ENCODE measurements at places on chromosomes 1 and 21.

GRCh38 chr1:20730690-20731056 is 1.8 kb downstream of the SH2D5 start:
- DNase-seq, result no peak

DNA sequence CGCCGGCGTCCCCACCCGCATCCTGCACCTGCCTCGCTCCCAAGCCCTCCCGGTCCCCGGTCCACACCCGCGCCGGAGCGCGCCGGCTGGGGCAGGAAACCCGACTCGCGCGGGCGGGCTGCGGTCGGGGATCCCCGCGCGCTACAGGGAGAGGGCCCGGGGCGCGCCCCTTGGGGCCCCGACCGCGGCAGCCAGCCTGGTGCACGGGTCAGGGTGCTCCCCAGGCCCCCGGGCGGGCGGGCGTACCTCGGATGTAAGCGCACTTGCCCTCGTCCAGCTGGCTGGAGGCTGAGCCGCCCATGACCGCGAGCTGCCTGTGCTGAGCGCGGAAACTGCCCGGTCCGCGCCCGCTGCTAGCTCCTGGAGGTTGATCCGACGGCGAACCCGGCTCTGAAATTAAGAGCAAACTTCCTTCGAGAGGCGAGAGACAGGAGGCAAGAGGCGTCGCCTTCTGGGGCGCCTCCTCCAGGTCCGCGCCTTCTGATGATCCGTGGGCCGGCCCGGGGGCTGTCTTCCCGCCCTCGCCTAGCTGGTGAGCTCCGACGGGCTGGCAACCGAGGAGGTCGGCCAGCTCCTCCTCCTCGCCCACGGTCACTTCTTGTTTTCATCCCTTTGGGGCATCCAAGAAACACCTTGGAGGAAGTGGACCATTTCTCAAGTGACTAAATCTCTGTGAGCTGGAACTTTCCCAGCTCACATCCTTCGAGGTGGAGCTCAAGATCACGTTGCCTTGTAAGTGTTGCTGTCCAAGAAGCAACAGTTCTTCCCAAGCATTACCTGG is at the start of gene NIBAN1:
Gene NIBAN1 (minus strand): TSS at position 453 of the 781 bp plus-strand sequence. CDS start 152 bp downstream, at position 301.
- no peak for DNase-seq

DNA sequence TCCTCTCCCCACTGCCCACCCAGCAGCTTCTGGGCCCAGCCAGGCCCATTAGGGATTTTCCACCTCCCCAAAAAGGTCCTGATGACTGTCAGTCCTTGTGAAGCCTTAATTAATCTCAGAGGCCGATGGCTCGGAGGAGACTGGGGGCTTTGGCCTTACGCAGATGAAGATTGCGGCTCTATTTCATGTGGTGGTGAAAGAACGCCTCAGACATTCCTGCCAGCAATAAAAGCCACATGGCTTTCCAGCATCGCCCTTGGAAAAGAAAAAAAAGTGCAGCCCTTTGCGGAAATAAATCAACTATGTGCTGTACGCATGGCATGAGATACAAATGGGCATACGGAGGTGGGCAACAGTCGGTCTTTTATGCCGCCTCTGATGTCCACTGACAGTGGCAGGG is 6.6 kb upstream of the RUNX3 start:
- no peak for DNase-seq

GRCh38 chr1:245805532-245805931 is 650.7 kb downstream of the KIF26B start:
- no peak for DNase-seq

DNA sequence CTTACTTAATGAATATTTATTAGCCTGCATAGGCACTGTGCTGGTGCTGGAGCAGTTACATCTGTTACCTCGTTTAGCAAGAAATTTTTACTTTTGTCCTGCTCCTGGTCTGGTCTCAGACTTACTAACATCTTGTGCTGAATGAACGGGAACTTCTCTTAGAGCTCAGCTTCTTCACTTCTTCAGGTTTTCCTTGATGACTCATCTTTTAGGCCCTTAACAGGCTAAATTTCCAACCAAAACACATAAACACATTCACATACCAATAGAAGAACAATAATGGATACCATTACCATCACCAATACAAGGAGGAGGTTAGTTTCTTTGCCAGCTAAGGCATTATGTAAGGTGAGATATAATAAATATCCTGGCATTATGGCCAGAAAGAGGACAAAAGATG is 68.9 kb downstream of the IFI44 start:
- no peak for DNase-seq

Measured in NCI-H524 treated with DMSO at 0.1 percent for 48 hours (cell line).